NCI-H524 (cell line): ENCODE measurements at places on chromosomes 2 and 18.
A peak's percentile ranks its signal among the peaks of the same experiment; 100 is the strongest.

DNA sequence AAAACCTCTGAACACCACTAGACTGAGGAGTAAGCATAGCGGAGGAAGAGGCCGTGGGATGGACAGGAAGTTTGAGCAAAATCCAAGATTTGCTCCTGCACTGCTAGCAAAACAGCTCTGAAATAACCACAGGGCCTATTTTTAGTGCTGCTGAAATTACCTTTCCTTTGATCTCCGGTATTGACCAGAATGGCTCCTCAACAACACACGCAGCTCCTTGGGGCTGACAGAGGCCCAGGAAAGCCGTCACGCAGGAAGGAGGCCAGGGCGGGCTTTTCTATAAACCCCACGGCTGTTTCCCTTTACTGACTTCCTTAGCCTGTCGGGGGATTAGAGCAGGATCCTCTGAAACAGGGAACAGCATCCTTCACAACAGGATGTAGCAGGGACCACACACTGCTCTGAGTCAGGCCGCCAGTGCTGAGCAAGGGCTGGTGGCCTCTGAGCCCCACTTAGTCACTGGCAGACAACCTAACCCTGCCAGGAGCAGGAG lies 80.8 kb upstream of the LCLAT1 start:
- DNase-seq = no peak

- DNase-seq = no peak
Observed at GRCh38 chr18:62847081-62847480, 131.7 kb downstream of the PHLPP1 start.

DNA sequence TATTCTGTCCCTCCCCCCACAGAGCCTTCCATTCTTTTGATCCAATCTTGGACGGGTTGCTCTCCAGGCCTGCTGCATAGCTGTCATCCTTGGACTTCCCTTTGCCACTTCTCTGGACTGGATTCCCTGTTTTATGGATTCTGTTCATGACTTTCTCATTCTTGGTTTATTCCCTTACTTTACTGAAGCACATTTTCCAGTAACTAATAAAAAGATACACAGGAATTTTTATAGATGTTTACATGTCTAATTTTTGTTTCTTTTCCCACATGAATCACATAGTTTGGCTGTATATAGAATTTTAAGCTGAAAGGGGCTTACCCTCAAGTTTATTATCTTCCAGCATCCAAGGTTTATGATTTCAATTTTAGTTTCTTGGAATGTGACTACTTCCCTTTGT lies 37.9 kb downstream of the GDF7 start:
- no peak for DNase-seq

- no peak for DNase-seq
Observed at GRCh38 chr2:204491528-204491927, 53.7 kb upstream of the PARD3B start.

DNA sequence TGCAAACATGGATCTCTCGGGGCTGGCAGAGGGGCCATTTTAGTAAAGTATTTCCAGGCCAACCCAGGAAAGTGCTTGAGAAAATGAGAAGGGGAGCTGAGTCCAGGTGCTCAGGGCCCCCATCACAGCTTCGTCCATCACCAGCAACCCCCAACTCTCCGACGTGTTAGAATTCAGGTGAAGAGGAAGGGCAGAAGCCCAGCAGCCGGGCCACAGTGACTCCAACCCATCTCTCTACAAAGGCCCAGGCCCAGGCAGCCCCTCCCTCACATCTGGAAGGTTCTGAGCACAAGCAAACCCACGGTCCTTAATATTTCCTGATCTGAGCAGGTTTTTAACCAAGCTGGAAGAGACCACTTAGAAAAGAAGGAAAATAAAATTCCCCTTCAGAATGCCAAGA lies 34.7 kb upstream of the COL6A3 start:
- DNase-seq = no peak

GRCh38 chr2:184507254-184507653 lies 91.1 kb upstream of the ZNF804A start:
- no peak for DNase-seq

GRCh38 chr2:48248251-48248933 lies 281.6 kb upstream of the STON1 start:
- peak; percentile 74 for DNase-seq

- no peak for DNase-seq
Observed at GRCh38 chr2:241891315-241891987, 21.9 kb downstream of the RTP5 start.

- no peak for DNase-seq
Observed at GRCh38 chr2:144529841-144530240, 9.9 kb upstream of the ZEB2 start.

DNA sequence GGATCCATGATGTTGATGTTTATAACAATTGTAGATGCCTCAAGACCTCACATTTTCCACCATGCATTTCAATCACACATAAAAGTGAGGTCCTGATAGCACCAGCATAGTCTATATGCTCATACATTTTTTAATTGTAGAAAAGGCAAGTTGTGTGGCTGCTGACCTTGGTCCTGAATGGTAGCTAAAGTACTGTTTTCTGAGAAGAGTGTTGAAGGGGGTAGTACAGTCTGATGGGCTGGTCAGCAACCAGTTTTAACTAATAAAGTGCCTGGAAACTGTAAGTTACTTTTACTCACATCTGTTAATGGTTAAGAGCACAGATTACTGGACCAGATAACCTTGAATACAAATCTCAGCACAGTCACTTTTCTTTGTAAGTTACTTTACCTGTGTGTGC lies 15.9 kb downstream of the ZNF638 start:
- no peak for DNase-seq

GRCh38 chr2:181300600-181301291 lies 156.4 kb upstream of the ITGA4 start:
- no peak for DNase-seq

- peak; percentile 12 for DNase-seq
Observed at GRCh38 chr2:67516899-67517530, 119.9 kb downstream of the ETAA1 start.

DNA sequence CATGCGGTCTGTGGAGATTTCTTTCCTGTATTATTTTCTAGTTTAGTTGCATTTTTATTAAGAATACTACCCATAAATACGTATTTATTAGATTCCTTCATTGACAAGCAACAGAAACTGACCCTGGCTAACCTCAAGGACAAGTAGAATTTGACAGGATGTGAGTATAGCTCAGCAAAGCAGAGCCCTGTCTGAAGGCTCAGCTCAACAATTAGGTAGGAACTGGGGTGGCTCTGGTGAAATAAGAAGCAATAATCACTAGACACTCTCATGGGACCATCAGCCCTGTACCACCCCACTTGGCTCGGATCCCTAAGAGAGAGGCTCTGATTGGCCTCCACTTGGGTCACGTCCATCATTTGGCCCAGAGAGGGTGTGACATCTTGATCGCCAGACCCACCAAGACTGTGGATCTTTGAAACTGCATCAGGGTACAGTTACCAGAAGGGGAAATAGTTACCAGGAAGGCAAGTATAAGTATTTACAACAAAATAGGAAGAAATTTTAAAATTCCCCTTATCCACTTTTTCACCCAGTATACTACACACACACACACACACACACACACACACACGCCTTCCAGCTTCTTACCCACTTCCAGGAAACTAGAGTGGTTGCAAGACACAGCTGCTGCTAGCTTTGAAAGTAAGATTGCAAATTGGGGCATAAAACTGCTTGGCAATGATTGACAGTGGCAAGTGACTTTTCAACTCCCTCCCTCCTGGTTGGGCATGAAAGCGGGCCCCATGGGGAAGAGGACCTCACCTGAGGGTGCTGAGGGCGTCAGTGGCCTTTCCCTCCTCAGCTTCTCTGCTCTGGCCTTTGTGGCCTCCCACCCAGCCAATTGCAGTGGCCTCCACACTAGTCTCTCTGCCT lies 41.8 kb downstream of the KCTD18 start:
- DNase-seq = no peak

DNA sequence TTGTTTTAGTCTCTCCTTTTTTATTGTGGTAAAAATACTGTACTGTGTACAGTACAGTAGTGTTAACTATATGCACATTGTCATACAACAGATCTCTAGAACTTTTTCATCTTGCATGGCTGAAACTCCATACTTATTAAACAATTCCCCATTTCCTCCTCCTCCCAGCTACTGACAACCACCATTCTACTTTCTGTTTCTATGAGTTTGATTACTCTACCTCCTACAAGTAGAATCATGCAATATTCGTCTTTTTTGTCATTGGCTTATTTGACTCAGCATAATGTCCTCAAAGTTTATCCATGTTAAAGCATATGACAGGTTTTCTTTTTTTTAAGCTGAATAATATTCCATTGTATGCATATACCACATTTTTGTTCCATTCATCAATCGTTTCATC lies 338.2 kb downstream of the AGPS start:
- no peak for DNase-seq

DNA sequence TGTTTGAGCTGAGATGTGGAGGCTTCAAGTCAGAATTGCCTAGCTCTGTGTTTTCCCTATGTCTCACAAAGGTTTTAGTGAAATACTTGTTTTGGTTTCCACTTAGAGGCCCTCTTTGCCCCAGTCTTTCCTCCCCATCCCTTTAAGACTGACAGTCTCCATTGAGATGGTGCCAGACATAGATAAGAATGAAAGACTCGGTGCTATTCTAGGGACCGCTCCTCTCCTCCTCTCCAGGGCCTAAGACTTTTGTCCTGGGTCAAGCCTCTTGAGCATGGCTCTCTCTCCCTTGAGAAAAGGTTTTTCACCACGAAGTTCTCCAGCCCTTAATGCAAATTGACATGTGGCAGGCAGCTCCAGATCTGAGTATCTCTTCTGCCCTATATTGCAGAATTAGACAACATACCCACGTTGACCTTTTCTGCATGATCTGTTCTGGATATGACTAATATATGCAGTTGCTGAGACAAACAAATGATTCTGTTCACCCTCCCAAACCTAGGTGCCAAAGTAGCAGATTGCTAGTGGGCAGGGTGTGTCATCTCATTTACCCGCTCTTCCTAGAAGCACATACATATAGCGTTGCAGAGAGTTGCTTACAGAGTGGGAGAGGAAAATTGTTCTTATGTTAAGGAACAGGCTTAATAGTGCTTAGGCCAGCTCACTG lies 47.5 kb upstream of the ACSL3 start:
- DNase-seq = no peak

- no peak for DNase-seq
Observed at GRCh38 chr18:9711361-9712129, 3.4 kb downstream of the RAB31 start.

DNA sequence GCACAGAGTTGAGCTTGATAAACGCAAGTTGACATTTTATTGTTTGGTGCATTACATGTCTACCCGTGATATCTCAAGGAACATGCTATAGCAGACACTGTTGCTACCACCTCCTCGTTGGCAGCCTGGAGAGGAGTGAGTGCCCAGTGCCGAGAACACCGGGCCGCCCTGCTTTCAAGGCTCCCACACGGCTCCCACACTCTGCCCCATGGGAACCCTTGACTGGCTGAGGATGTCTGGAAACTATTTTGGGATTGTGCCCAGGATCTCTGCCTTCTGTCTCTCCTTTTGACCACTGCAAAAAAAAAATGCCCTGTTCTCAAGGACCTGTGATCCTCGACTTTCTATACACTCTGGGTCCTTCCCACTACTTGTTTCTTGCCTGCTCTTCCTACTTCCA lies 21.1 kb downstream of the TET3 start:
- peak; percentile 15 for DNase-seq

GRCh38 chr2:188077757-188078156 lies 213.9 kb upstream of the GULP1 start:
- no peak for DNase-seq

DNA sequence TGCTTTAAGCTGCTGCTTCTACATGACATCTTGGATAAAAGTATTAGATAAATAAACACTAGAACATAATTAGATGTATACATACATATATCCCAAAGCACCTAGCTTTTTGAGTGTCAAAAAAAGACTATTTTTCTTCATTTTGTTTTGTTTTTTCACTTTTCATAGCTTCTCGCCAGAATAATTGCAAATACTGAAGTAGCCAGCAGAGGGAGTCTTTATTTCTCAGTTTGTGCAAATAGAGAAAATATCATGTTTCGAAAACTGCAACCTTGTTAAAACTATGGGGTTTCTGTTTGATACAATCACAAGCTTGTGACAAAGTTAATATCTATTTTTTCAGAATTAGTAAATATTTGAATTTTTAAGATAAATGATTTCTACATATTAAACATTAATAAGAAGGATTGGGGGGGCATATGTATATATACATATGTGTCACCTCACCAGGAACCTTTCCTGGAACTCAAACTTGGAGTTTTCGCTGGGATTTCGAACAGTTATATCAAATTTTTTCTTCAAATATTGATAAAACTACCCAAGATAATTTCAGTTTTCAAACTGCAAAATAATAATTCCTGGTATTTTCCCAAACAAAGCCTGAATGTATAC lies 61.0 kb downstream of the GRB14 start:
- no peak for DNase-seq

DNA sequence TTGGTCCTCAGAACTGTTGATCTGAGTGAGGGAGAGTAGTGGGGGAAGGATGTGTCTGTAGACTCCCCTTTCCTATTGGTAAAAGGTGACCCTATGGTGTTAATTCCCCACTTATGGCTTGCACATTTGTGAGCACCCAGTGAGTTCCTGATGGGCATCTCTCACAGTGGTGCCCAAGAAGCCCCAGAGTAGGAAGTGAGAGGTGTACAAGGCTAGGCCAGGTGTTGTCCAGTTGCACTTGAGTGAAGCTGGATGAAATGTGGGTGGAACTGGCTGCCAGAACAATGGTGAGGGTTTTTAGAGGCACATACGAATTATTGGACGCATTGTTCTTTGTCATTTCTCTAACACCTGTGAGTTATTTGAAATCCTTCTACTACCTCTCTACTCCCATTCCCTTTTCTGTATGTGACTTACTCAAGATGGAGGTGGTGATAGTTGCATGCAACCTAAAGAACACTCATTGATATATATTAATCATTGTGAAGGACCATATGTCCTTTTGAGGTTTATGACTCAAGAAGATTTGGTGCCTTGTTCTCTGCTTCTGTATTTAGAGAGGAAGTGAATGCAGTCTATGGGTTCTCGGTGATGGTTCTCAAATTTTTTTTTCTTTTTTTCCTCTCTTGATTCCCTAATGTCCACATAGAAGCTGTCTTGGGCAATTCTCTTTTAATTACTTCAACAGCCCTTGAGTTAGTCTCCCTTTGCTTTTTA lies 162.7 kb downstream of the FSHR start:
- no peak for DNase-seq

GRCh38 chr2:188132385-188132784 lies 159.3 kb upstream of the GULP1 start:
- DNase-seq = no peak

DNA sequence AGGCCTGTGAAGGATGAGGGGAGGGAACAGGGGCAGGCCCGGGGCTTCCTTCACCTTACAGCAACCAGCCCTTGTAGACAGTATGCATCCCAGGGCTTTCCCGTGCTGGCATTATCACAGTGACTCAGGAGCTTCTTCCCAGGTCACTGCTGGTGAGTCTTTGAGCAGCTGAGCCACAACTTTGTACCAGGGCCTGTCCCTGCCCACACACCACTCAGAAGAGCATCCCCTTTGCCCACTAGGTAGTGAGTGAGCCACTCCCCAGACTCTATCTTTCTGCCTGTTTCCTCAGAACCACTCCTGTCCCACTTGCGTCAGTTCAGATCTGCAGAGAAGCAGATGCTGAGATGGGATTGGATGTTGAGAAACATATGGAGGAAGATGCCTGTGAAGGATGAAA lies 69.6 kb upstream of the ALPP start:
- no peak for DNase-seq

- no peak for DNase-seq
Observed at GRCh38 chr2:26352892-26353291, 6.3 kb upstream of the ADGRF3 start.
